8988T (cell line): ENCODE measurements at places on chromosomes 1 and 21.

- no peak for DNase-seq
These were observed 143.0 kb downstream of the ELAVL4 start for GRCh38 chr1:50251702-50252101.

DNA sequence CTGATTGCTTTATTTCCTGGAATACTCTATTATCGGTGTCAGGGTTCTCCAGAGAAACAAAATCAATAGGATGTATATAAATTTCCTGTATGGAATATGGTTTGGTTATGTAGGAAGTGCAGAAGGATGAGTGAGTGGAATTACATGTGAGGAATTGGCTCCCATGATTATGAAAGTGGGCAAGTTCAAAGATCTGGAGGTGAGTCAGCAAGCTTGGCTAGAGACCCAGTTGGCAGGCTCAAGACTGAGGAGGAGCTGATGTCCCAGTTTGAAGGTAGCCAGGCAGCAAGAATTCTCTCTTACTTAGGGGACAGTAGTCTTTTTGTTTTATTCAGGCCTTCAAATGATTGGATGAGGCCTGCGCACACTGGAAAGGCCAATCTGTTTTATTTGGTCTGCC is 57.5 kb downstream of the MAP3K7CL start:
- DNase-seq: no peak

DNA sequence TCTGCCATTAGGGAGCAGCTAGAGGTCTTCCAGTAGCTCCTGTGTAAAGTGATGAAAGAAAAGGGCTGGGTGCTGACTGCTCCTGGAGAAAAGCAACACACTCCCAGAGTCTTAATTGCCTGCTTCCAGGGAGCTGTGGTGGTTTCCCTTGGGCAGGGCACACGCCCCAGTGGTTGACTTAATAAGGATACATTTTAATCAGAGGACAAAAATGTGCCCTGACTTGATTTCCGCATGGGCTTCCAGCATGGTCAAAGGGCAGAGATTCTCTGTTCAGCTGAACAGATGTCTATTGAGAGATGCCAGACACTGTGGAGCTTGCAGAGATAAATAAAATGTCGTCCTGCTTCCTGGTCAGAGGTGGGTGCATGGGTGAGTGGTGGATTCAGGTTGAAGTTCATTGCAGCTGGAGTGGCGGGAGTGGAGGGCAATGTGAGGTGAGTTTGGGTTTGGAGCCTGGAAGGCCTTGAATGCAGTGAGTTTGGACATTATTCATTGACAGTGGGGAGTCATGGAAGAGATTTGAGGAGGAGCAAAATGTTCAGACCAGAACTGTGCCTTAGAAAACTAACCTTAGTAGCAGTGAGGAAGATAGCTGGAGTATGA is 16.0 kb downstream of the QSOX1 start:
- no peak for DNase-seq

- DNase-seq: no peak
These were observed 22.3 kb upstream of the TMEM222 start for GRCh38 chr1:27299385-27300271.

DNA sequence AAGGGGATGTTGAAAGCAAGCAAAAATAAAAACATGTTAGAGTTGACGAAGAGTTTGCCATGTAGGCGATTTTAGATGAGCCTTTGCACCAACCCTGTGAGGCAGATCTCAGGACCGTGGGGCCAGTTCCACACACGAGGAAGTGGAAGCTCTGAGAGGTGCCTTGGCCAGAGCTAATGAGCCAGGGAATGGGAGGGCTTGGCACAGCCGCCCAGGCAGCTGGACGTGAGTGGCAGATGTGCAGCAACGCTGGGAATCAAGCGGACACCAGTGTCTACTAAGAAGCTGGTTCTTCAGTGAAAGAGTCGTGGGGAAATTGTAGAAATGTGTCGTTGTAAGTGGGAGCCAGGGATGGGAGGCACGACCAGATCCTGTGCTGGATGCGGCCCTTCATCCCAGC is 58.9 kb upstream of the COL6A1 start:
- DNase-seq: no peak
